HuH-7.5 (cell line): ENCODE measurements at places on chromosomes 11 and 22.

GRCh38 chr22:48084041-48084728, 1321.7 kb downstream of the TBC1D22A start:
- DNase-seq, result no peak

GRCh38 chr11:134025082-134025429, 43.8 kb upstream of the JAM3 start:
- DNase-seq, result no peak

DNA sequence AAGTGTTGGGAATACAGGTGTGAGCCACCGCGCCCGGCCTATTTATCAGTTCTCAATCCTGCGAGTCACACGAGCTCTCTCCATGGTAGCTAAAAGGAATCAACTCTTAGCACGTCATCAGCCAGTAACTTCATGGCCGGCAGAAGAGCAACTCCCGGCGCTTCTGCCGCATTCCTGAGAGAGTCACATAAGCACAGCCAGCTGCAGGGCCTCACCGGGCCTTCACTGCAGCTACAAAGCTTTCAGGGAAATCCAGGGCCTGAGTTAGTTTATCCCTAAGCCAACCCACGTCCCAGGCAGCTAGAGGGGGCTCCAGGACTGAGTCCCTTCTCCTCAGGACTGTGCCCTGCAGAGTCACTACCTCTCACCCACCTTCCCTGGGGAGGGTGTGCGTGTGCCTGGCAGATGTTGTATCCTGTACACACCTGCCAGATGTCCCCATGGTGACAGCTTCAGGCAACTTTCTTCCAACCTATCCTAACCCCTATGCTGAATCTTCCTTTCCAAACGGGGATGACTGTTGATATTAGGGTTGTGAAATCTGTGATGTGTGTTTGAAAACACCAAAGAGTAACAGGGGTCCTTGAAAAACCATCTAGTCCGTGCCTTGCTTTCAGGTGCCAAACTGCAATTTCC, 45.9 kb upstream of the ARFGAP3 start:
- DNase-seq, result no peak

DNA sequence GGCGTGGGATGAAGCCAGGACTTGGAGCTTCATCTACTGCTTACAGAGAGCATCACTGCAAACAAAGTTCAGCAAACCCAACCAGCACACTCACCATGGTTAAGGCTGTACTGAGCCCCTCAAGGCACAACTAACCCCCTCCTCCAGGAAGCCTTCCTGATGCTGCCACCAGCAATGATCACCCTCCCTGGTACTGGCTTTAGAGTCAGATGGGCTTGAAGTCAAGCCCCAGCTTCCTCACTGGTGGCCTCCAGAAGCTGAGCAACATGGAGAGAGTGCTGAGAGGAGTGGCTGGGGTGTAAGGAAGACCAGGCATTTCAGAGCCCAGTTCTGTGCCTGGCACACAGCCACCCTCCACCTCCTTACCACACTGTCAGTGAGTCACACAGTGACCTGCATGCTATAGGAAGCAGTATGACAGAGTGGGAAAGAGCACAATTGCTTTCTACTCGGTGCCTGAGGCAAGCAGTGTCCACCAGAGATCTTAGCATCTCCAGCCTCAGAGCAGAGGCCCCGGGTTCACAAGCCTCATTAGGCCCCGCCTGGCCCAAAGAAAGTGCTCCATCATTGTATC, 24.7 kb upstream of the BAIAP2L2 start:
- DNase-seq, result peak; percentile 6

DNA sequence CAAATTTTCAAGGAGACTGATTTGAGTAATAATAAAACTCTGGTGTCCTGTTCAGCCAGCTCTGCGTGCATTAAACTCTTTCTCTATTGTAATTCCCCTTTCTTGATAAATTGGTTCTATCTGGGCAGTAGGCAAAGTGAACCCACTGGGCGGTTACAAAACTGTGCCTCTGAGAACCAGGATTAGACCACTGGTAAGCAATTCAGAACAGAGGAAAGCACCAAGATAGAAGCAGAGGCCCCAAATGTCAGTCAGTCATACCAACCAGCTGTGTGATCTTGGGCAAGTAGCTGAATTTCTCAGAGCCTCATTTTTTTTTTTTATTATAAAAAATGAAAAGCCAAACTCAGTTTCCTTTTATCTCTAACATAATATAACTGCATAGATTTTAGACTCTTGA, 54.9 kb downstream of the TRIM44 start:
- DNase-seq, result no peak

DNA sequence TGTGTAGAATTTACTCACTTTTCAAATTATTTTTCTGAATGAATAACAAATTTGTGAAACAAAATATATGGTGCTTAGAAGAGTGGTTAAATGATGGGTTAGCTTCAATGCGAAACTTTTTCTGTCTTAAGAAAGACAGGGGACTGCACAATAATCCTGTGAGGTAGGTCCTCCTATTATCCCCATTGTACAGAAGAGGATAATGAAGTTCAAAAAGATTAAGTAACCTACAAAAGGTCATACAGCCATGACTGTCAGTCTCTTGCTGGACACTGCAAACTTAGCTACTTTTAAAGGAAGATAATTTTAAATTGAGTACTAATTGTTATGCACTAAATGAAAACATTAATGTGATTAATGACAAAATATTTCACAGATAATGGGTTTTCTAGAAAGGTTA, 5.0 kb downstream of the OOSP3 start:
- DNase-seq, result no peak

- no peak for DNase-seq
Observed at GRCh38 chr22:19962909-19963806, 21.5 kb upstream of the TXNRD2 start.

DNA sequence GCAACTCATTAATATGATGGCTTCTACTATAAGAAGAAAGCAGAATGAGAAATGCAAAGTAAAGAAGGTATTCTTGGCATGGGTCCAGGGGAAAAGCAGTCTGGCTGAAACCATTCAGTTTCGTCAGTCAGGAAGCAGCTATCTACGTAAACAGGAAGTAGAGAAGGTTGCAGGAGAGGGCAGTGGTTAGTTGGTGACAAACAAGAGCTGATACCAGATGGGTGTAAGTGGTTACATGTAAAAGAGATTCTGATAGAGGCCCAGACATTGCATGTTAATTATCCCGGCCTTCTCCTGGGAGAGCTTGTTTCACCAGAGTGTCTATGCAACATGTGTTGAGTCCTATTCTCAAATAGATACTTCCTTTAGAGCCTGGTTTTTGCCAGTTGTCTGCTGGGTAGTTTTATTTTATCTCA, 58.4 kb upstream of the PSMA1 start:
- peak; percentile 26 for DNase-seq

GRCh38 chr11:64173616-64174355, 7.9 kb upstream of the MACROD1 start:
- DNase-seq, result no peak

- DNase-seq, result no peak
Observed at GRCh38 chr11:19849107-19849789, 136.6 kb downstream of the NAV2 start.

- DNase-seq, result no peak
Observed at GRCh38 chr11:71131861-71132260, 120.5 kb downstream of the SHANK2 start.

DNA sequence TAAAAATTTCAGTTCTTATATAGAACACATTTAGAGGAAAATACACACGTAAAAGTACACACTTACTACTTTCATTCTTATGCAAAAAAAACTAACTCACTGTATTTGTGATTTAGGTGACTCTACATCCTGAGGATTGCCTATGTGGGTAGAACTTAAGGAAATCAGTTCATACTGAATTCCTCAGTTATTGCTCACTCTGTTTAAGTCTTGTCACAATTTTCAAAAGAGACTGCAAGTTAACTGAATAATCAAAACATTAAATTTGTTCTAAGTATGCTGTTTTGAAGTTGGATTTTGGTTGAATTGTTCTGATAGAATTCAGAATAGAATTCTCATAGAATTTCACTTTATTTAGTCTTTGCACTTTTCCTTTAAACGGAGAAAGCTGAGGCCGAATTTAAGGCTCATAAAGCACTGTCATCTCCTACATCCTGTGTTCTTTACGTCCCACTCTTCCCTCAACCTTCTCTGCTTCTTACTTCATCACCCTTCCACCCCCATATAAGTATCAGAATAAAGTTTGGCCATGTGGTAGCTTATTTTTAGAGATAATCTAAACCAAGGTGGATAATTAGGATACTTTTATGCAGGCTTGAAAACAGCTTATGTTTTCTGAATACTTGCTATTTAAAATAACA, 59.8 kb downstream of the APOL5 start:
- no peak for DNase-seq

- DNase-seq, result no peak
Observed at GRCh38 chr22:23116506-23117263, 25.1 kb downstream of the RSPH14 start.

DNA sequence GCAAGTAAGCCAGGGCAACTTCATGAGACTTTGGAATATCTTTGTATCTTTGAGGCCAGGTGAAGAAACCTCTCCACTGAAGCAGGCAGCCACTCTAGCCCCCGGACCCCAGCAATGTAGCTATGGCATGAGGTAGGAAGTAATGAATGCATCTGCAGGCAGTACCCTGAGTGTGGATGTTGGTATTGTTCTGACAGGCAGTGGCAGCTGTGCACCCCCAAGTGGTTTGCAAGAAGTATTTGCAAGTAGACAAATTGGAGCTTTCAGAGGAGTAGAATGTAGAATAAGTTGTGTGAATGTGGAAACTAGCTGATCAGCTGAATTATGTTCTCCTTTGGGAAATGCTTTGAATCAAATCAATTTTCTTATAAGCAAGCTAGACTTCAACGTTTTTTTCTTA, 194.4 kb upstream of the PGR start:
- DNase-seq, result no peak

GRCh38 chr11:73252577-73253191, 19.5 kb upstream of the P2RY6 start:
- DNase-seq, result no peak

DNA sequence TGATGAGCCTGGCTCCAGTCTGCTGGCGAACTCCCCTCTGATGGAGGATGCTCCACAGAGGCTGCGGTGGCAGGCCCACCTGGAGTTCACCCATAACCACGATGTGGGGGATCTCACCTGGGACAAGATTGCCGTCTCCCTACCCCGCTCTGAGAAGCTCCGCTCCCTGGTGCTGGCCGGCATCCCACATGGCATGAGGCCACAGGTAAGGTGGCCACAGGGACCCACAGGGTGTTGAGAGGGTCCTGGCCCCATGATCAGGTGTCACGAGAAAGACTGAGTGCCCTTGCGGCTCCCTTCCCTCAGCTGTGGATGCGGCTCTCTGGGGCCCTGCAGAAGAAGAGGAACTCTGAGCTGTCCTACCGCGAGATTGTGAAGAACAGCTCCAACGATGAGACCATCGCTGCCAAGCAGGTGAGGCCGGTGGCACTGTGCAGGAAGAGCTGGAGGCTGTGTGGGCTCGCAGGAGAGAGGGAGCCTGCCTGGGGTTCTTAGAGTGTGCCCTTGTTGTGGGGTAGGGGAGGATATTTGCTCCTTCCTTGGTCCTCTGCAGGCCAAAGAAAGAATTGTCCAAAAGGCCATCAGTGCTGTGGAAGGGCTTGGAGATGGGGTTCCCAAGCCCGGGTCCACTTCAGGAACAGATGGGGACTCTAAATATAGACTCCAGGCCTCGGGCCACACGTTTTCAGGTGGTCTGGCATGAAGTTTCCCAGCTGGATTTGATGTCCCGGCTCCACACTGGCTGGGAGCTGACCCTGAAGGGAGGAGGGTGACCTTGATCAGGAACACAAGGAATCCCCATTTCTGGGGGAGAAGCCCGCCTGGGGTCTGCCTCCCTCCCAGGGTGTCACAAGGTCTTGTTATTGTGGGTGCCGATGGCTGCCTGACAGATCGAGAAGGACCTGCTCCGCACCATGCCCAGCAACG, 34.1 kb downstream of the SGSM3 start:
- no peak for DNase-seq

DNA sequence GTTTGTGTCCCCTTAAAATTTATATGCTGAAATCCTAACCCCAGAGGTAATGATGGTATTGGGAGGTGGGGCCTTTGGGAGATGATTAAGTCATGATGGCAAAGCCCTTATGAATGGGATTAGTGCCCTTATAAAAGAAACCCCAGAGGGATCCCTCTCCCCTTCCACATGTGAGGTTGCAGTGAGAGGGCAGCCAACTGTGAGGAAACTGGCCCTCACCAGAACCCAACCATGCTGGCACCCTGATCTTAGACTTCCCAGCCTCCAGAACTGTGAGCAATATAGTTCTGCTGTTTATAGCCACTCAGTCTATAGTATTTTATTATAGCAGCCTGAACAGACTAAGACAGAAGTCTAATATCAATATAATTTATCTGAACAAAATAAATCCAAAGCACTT, 27.1 kb upstream of the RRAS2 start:
- no peak for DNase-seq

DNA sequence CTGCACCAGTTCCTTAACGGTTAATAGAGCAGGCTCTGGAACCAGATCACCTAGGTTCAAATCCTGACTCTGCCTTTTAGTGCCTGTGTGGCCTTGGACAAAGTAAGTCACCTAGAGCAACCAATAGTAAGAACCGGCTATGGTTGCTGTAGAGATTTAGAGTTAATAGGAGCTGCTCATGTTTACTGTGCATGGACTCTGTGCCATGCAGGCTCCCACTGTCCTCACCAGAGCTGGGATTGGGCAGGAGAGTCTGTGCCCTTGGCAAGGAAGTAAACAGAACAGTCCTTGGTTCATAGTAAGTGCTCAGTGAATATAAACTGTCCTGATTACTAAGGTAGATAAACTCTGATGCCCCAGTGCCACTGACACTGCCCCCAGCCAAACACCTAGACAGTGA, 1.4 kb upstream of the TP53I11 start:
- DNase-seq, result no peak

- DNase-seq, result no peak
Observed at GRCh38 chr22:17101475-17102296, 16.9 kb downstream of the IL17RA start.

GRCh38 chr11:131036514-131036913, 120.2 kb upstream of the SNX19 start:
- no peak for DNase-seq

GRCh38 chr11:128235958-128236357, 351.4 kb downstream of the ETS1 start:
- no peak for DNase-seq

DNA sequence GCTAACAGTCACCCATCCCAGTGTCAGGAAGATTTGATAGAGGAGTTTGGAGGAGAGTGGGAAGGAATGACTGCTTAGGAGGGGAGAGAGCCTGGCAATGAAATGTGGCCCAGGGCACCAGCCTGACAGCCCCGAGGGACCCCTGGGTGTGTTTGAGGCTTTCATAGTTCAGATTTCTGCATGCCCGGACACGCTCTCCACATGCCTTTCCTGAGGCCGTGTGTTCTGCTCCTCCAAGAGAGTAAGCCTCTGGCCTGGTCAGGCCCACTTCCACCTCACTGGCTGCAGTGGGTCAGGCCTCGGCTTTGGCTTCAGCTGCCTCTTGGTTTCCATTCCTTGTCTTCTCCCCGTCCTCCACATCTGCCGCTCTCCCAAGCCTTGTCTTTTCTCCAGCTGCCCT, 78.4 kb downstream of the C22orf31 start:
- no peak for DNase-seq
